ENCODE measurements at places on chromosomes 4 and X.

DNA sequence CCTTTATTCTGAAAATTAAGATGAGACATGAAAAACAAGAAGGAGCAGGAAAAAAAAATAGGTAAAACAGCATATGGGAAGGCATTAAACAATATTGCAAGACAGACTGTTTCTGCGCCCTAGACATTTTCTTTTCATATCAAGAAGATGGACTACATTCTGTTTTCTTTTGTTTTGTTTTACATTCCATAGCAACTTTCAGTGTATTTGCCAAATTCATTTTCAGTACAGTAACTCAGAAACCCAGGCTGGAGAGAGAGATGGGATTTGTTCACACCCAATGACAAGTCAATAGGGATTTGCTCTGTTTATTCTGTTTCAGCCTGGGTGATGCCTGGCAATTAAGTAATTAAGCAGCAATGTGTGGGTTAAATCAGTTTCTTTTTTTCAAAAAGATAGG lies 892.8 kb upstream of the DIAPH2 start:
- peak; percentile 0 for DNase-seq

DNA sequence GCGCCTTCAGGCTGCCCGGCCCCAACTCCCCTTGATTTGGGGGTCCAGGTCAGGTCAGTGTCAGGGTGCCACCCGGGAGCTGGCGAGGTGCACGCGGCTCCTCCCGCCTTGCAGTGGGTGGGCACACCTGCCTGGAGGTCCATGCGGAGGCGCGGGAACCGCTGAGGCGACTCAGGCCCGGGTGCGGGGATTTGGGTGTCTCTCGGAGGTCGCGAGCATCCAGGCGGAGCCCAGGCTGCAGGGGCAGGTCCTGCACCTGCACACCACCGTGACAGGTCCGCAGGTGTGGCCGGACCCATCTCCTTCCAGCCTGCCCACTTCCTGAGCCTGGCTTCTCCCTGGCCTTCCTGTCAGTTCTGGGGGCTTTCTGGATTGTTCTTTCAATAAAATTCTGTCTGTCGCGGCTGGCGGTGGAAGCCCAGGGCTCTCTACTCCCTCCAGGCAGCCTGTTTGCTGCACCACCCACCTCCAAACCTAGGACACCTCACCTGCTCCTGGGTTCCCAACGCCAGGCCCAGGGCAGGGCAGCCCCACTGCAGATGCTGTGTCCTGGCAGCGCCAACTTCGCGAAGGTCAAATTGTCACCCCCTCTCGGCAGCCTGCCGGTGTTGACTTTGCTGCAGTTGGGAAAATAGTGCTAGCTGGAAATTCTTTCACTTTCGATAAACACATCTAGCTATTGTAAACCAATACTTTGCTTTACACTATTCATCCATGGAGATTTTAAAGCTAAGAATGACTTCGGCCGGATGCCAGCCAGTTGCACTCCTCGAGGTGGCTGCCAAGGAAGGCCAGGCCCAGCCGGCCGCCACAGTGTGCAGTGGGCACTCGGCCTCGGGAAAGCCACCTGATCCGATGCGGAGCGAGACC lies 35.9 kb downstream of the FGFRL1 start:
- no peak for DNase-seq

GRCh38 chrX:119017077-119017476 lies 42.7 kb downstream of the LONRF3 start:
- no peak for DNase-seq

GRCh38 chrX:148047200-148047599 lies 66.1 kb downstream of the FMR1NB start:
- no peak for DNase-seq

- DNase-seq, result no peak
These were observed 3.1 kb upstream of the SETD7 start for GRCh38 chr4:139559089-139559479.

GRCh38 chrX:48667509-48667908 lies 16.1 kb upstream of the WAS start:
- DNase-seq, result no peak

DNA sequence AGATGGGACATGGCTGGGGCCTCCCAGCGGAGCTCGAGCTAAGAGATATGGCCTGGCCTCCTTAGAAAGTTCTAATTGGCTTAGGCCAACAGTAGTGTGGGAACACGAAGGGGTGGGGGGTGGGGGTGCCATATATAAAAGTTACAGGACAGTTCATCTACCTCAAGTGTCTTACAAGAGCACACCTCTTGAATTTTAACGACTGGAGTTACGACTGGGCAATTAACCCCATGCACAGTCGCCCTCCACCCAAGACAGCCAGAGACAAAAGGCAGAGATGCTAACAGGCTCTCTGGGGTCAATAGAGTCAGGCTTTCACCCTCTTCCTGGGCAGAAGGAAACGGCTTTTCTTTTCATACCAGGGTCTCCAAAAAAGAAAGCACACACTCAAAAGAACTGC lies 302.2 kb downstream of the BCOR start:
- DNase-seq, result no peak

DNA sequence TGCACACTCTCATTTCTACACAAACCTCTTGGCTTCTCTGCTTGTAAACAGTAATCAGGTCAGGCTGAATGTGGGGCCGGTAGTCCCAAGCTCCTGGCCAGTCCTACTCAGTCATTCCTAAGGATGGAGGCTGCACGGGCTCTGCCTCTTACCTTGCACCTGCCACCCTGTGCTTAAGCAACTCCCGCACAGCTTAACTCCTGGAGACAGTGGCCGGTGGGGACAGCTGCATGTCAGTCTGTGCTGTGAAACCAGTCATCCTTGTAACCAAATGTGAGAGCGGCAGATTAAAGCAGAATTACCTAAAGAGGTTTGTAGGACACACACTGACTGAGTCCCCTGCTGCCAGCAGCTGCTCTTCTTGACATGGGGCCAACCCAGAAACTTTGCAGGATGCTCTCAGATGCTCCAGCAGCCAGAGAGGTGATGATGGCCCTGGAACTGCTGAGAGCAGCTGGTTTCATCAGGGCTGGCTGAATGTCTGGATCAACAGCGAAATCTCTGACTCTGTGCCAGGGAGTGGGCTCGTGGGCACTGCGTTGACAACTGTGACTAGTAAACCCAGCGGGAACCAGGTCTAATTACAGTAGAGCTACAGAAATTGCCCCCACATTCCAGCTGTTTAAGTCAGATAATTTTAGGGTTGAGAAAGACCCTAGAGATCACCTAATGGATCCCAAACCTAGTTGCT lies 123.7 kb downstream of the ANAPC4 start:
- peak; percentile 80 for DNase-seq

DNA sequence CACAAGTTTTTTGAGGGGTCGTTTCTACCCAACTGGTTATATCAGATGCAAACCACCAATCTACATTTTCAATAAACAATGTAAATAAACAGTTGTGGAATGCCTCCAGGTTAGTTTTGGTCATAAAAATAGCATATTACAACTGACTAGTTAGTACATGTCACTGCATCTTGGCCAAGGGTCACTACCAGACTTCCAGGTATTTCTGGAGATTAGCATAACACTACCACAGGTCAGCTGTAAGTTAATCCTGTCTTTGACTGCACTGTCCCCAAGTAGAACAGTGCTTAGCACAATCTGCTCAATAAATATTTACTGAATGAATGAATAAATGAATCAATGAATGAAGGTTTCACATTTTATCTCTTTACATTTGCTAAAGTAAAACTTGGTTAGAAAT lies 64.4 kb downstream of the TBC1D19 start:
- no peak for DNase-seq

GRCh38 chrX:44675362-44676024 lies 132.8 kb upstream of the FUNDC1 start:
- DNase-seq, result peak; percentile 64

- DNase-seq, result no peak
These were observed 121.9 kb downstream of the RRAGB start for GRCh38 chrX:55839485-55839884.

DNA sequence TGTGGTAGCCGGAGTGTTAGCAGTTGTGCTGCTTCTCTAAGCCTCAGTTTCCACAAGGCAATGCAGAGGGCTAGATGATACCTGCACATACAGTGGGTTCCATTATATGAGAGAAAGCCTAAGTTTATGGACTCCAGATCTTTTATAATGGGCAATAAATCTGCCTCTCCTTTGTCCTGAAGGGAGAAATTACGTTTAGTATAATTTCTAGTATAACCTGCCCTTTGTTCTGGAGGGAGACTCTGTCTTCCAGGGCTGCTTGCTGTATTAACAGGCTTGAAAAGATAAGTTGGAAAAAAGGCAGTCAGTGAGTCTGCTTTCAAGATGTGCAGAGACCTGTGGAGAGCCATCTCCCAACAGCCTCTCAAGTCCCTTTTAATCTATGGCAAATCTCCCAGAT lies 42.8 kb downstream of the ZNF81 start:
- no peak for DNase-seq

DNA sequence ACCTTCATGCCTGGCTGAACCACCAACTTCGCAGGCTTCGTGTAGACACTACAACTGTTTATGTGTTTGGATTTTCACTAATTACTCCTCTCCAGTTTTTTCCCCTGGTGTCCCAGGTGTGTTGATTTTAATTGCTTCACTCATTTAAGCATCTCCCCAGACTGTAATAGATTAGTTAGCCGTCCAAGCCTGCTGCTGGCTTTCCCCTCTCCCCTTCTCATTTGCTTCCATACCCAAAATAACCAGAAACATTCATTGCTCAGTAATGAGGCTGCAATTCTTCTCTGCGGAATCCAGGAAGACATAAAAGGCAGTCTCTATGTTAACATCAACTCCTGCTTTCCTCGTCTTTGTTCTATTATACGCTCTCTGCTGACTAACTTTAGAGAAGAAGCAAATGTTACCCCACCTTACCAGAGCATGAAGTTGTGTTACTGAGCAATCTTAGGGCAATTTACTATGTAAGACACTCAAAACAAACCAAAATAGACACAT lies 37.9 kb upstream of the SCRG1 start:
- DNase-seq, result no peak

- DNase-seq, result no peak
These were observed 75.2 kb downstream of the INTS12 start for GRCh38 chr4:105633241-105633640.

GRCh38 chr4:162154862-162155540 lies 8.8 kb downstream of the FSTL5 start:
- no peak for DNase-seq

- DNase-seq, result peak; percentile 51
These were observed 38.9 kb downstream of the PDHA1 start for GRCh38 chrX:19382555-19383145.

- DNase-seq, result no peak
These were observed 7.0 kb downstream of the FHIP1A start for GRCh38 chr4:151415978-151416377.

GRCh38 chrX:141641138-141641537 lies 51.6 kb downstream of the SPANXA2 start:
- no peak for DNase-seq

DNA sequence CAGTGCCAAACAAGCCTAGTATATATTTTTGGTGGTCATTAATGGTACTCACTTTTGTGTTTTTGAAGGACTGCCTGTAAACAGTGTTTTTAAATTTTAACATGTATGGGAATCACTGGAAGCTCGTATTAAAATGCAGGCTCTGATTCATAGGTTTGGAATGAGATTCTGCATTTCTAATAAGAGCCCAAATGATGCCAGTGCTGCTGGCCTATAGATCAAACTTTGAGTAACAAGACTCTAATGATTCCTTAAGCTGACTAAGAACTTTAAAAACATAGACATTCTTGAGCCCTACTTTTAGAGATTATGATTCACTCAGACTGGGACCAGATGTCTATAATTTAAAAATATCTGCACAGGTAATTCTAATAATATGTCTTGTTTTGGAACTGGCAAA lies 823.2 kb upstream of the LCORL start:
- DNase-seq, result no peak

DNA sequence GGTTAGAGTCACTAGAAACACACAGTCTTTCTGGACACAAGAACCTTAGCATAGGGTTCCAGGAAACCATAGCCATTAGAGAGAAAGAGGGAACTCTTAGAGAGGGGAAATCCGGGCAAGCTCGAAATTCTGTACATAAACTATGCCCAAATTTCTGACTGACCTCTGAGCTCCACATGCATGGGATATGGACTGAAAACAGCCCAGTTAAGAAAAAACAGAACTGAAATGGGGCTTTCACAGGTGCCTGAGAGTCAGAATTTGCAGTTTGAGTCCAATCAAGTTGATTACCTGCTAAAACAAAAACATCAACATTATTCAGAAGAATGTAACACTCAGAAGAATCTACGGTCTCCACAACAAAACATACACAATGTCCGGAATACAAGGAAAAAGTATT lies 13.1 kb downstream of the DCHS2 start:
- no peak for DNase-seq

DNA sequence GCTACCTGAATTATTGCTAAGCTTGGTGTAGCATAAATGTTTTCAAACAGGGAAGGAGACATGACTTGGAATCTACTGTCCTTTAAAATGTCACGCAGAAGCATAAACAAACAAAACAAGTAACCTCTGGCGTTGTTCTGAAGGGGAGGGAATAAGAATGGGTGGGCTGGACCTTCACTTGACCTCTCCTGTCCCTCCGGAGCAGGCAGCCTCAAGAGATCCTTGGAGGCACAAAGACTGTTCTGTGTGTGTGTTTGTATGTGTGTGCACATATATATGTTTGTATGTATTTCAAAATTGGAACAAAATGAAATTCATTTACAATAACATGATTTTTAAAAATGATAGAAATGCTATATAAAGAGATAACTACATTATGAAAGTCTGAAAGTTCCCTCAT lies 91.3 kb upstream of the DCLK2 start:
- peak; percentile 45 for DNase-seq

- DNase-seq, result no peak
These were observed 122.4 kb downstream of the KIT start for GRCh38 chr4:54780149-54780495.

DNA sequence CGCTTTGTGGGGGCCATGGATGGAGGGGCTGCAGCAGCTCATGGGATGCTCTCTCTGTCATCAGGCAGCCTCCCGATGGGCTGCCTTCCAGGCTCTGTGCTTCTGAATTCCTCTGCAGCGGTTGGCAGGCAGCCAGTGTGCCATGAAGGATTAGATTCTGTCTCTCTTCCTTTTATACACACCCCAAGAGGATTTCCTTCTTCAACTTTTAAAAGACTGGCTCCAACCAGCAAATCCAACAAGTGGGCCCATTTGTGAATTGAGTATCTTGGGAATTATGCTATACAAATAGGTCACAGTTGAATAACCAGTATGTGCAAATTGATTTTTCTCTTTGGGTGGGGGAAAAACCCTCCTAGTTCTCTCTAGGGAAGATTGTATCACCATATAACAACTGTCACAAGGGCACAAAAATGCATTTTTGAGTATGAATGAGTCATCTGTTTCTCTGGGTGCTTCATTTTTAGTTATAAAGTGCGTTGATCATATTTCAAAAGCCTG lies 96.8 kb upstream of the FAT1 start:
- peak; percentile 70 for DNase-seq

GRCh38 chrX:39507617-39508299 lies 590.0 kb downstream of the BCOR start:
- DNase-seq, result no peak

GRCh38 chr4:109559625-109559982 lies 442 bp upstream of the MCUB start:
- DNase-seq, result no peak

- DNase-seq, result no peak
These were observed 89.5 kb downstream of the TASL start for GRCh38 chrX:30488092-30488491.

GRCh38 chrX:151505796-151506195 lies 57.7 kb upstream of the PASD1 start:
- peak; percentile 6 for DNase-seq

Measured in eye (tissue), 1 donor.